ENCODE measurements at places on chromosomes 4 and X. TPM values are rescaled to one million over a fixed set of nuclear protein-coding genes. Genes with fewer than 3 reads are reported as not detected.

DTHD1 gene
- 6.8 TPM for total RNA-seq

HSFX4 gene
- not detected for total RNA-seq

GRCh38 chrX:119482481-119483480 is 14.5 kb downstream of the SLC25A5 start:
- H3K4me3 ChIP-seq: peak overlapping the region; percentile 30
- H3K27ac ChIP-seq: peak overlapping the region; percentile 74
- no peaks in the 10 kb centered on the region for H3K27me3 ChIP-seq

DNA sequence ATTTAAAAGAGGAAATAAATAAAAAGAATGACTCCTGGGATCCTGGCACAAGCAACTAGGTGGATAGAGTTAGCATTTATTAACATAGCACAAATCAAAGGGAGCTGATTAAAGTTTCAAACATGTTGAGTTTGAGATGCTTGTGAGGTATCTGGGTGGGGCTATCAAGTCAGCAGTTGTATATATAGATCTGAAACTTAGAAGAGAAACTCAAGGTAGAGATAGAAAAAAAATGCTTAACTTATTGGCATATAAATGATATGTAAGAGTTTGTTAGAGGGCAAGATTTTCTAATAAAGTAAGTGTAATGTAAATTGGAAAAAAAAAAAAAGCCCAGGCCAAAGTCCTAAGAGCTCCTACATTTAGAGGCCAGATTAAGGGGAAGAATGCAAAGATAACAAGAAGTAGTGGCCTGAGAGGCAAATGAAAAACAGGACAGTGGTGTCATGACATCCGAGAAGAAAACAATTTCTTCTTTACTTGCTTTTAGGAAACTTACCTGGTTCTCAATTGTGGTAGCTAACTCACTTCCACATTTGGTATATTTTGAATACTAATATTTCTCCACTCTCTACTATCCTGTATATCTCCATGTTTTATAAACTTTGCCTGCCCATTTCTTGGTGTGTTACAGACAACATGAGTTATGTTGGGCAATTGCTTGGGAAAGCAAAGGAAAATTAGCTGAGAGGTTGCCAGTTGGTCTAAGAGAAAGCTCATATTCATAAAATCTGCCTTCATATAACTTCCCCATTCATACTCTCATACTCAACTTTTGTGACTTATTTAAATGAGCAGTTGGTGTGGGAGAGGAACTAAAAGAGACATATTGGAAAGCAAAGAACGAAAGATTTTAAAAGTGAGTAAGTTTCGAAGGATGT is 169.2 kb downstream of the PARM1 start:
- H3K27ac ChIP-seq: no peak overlapping the region
- H3K36me3 ChIP-seq: no peaks in the 10 kb centered on the region
- H3K4me1 ChIP-seq: no peaks in the 10 kb centered on the region
- H3K4me3 ChIP-seq: no peak overlapping the region
- H3K27me3 ChIP-seq: no peaks in the 10 kb centered on the region

SSX2B gene
- not detected for total RNA-seq

GRCh38 chr4:143196323-143196722 is 11.6 kb downstream of the USP38 start:
- H3K27ac ChIP-seq: no peak overlapping the region
- H3K36me3 ChIP-seq: peaks cover 20% of the 10 kb centered on the region
- no peak for DNase-seq
- no peak overlapping the region for H3K4me3 ChIP-seq

XPNPEP2 gene
- total RNA-seq: 3.7 TPM

RAB39B gene
- total RNA-seq: 1.2 TPM

- no peaks in the 10 kb centered on the region for H3K36me3 ChIP-seq
- DNase-seq: no peak
- H3K4me3 ChIP-seq: no peak overlapping the region
- H3K4me1 ChIP-seq: no peaks in the 10 kb centered on the region
Observed at GRCh38 chrX:148958901-148959300, 458.5 kb downstream of the AFF2 start.

DNA sequence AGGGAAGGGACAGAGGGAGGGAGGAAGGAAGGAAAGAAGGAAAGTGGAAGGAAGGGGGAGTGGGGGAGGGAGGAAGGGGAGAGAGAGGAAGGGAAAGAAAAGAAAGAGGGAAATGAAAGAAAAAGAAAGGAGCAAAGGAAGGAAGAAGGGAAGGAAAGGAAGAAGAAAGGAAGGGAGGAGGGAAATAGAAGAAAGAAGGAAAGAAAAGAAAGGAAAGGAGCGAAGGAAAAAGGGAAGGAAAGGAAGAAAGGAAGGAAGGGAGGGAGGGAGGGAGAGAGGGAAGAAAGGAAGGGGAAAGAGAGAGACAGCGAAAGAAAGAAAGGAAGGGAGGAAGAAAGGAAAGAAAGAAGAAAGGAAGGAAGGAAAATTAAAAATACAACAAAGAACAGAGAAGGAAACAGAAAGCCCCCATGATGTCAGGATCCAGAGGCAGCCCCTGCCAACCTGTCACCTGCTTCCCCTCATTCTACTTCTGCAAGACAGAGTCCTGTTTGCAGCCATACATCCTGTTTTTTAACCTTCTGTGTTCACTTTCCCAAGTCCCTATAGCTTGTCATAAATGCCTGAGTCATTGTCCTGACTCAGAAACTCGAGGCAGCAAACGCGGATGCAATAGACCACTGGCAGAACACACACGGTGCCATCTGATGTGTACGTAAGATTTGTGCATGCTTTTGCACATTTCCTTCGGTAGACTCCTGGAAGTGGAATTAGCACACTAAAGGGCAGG is 77.0 kb upstream of the C4orf50 start:
- no peaks in the 10 kb centered on the region for H3K27me3 ChIP-seq
- H3K4me1 ChIP-seq: peaks cover 3% of the 10 kb centered on the region
- H3K27ac ChIP-seq: no peak overlapping the region
- no peak overlapping the region for H3K4me3 ChIP-seq
- H3K36me3 ChIP-seq: no peaks in the 10 kb centered on the region

DNA sequence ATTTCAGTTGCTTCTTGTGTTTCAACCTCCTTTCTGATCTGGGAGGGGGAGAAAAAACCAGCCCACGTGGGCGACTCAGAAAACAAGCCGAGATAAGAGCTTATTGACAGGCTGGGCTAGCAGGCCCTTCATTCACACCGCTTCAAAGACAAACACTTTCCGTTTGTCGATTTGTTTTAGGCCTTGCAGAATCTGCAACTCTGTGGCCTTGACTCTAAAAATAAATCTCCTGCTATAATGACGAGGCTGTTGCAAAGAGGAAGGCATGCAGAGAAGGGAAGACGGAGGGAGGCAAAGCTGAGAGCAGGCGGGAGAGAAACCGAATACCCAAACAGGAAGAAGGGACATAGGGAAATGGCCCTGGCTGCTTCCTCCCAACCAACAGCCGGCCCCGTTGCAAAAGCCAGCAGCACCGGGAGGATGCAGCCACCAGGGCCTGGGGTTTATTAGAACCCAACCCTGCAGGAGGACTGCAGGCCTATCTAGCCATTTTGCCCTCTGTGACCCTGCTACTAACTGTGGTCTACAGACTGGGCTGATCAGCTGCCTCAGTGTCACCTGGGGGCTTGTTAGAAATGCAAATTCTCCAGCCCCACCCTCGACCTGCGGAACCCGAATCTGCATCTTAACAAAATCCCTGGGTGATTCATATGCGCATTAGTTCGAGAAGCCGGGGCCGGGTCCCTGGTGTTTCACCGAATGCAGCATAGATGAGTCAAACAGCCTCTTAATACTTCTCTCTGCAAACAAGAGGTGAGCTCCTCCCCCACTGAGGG is 325.5 kb downstream of the BCOR start:
- no peaks in the 10 kb centered on the region for H3K27me3 ChIP-seq
- H3K36me3 ChIP-seq: no peaks in the 10 kb centered on the region
- peak overlapping the region; percentile 37 for H3K27ac ChIP-seq
- peak; percentile 36 for DNase-seq
- peaks cover 5% of the 10 kb centered on the region for H3K4me1 ChIP-seq

DNA sequence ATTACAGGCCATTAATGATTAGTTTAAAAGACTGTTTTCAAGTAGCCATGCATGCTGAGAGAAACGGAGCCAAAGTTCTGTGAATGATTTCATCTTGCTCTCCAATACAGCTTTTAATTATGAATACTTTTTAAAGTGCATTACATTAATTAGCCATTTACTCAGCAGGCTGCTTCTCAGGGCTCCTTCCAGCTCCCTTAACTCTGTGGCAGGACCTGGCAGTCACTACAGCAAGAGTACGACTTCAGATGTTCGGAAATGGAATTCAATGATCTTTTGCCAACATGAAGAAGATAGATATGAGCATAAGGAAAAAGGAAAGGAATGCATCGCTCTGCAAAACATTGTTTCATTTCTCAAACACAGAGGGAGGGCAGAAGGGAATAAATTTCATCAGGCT is 987.2 kb downstream of the PDHA2 start:
- DNase-seq: no peak
- H3K27me3 ChIP-seq: no peaks in the 10 kb centered on the region
- H3K4me1 ChIP-seq: no peaks in the 10 kb centered on the region
- no peak overlapping the region for H3K4me3 ChIP-seq
- no peak overlapping the region for H3K27ac ChIP-seq
